ENCODE measurements at places on chromosomes 5 and 9.

- no peak for DNase-seq
These were observed 720.6 kb downstream of the PTPRD start for GRCh38 chr9:9892217-9892616.

GRCh38 chr9:129874261-129875101 is 39.2 kb downstream of the USP20 start:
- no peak for DNase-seq

GRCh38 chr5:83323557-83324180 is 147.9 kb upstream of the VCAN start:
- DNase-seq: no peak

DNA sequence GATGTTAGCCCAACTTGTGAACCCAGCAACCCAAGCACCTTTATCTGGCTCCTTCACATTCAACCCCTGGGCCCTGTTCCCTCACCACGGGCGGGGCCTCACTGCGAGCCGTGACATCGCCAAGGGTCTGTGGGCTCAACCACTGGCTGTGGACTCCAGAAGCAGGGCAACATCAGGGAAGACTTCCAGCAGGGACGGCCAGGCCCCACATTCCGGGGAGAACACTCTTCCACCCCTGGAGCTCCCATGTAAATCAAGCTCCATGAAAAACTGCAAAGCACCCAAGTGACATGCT is 175.3 kb downstream of the ERCC6L2 start:
- no peak for DNase-seq

DNA sequence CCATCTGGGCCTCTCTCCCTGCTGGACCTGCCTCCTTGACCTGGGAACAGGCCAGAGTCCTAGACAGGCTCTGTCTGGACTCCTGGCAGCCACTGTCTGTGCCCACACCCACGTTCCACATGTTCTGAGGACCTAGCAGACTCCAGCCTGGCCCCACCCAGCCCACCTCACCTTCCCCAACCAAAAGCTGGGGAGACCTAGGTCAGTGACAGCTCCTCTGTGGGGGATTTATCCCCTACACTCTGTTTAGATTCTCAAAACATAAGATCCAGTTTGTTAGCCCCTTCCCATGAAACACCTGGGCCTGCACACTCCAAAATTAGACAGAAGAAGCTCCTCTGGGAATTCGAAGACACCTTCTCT is 59.8 kb upstream of the ADAMTS2 start:
- DNase-seq: no peak

DNA sequence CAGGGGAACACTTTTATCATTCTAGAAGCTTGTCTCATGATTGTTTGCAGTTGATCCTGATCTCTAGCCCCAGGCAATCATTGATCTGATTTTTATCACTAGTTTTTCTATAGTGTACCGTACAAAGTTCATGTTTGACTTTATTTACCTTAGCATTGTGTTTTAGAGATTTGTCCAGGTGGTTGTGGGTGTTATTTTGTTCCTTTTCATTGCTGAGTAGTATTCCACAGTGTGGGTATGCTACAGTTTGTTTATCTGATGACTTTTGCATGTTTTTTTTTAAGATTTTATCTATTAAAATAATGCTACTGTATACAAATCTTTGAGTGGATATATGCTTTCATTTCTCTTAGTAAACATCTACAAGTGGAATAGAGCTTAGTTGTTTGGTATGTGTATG is 26.2 kb downstream of the ZNF131 start:
- no peak for DNase-seq

- no peak for DNase-seq
These were observed 1625.6 kb upstream of the ACO1 start for GRCh38 chr9:30758726-30759446.

GRCh38 chr5:55509796-55510522 is 24.8 kb downstream of the PLPP1 start:
- DNase-seq: no peak

DNA sequence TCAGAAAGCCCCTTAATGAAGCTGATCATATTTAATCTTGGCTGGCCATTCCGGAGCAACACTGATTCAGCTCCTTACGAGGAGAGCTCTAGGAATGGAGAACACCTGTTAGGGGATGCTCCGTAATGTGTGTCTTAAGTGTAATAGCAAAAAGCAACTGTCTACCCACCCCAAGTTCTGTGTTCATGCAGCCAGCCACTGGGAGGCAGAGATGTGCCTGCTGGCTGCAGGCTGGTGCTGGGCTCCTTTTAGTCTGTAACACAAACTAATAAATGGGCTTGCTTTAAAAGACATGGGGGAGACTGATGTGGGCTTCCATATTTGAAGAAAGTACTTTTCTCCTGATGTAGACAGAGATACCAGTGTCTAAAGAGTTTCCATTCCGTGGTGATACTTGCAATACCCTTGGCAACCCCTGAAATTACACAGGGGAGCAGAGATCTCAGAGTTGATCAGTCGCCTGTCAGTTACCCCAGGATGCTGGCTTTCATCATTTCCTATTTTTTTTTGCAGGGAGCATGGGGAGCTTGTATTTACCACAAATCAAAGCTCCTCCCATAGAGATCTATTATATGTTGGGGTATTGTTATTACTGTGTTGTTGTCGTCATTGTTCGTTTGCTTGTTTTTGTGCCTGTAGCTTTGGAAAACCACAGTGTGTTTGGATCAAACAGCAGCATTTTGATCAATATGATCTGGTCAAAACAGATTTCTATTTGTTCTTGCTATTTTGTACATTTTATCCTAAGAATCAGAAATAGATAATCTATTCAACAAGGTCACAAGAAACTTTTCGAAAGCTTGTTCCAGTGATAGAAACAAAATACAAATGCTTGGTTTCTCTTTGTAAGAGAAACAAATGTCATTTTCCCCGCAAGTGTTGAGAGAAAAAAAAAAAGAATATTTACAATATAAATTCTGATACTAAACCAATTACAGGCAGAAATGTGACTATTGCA is 65.8 kb downstream of the MTX3 start:
- DNase-seq: no peak

DNA sequence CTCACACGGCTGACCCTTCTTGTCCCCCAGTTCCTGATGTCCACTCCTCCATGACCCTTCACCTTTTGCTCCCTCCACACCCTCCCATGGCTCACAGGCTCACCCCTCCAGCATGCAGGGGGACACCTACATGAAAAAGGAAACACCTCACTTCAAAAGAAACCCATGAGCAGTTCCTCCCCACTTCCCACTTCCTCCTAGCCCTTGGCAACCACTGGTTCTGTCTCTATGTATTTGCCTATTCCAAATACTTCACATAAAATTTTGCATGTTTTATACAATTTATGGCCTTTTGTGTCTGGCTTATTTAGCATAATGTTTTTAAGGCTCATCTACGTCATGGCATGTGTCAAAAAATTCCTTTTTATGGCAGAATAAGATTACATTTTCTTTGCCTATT is 100.2 kb upstream of the S1PR3 start:
- DNase-seq: no peak

DNA sequence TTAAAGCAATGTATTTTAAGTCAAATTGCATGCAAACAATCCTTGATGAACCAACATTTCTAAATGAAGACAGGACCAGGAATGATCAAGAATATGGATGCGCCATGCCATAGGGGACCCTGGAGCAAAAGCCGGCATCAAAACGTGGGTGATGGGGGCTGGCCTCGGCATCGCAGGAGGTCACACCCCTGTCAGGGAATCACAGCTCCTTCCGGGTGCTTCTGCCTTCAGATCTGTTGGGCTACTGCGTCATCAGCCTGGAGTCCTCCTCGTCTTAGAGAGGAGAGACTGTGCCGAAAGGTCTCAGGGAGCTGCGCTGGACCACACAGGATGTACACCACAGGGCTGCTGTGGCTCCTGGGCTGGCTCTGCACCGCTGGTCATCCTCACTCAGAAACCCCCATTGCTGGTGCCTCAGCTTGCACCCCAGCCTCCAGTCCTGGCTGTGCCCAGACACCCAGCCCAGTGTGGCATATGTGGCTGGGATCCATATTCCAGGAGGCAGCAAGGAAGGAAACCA is 152.9 kb upstream of the PPP1R26 start:
- no peak for DNase-seq
